ENCODE measurements at places on chromosomes 3 and 15.

DNA sequence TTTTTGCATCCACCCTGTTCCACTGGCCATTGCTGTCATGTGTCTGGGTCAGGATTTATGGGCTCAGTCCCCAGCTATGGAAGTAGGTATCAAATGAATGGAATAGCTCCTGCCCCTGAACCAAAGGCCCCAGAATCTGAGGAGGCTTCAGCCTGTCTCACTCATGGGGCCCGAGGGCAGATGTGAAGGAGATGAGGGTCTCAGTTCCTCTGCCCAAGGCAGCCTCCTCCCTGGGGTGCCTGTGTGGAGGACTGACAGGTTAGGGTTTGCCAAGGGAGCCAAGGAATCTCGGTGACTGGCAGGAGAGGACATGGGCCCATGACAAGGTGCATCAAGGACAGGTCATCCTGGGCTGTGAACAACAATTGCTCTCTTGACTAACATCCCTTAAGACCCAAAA lies 70.4 kb downstream of the CPN2 start:
- peak; percentile 53 for DNase-seq

DNA sequence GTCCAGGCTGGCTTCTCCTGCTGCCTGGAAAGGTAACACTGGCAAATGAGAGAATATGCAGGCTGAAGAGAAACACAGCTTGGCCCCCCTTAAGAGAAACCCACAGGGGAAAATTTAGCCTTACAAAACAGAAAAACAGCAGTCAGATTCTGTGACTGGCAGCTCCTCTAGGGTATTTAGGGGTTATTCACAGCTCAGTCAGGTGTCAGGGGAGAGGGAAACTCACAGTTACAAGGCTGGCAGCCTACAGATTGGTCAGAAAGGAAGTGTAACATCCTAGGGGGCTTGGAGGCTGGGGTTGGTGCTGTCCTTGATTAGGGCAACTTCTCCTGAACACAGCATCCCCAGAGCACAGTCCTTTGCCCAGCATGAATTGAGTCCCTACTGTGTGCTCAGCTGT lies 81.4 kb downstream of the SEMA5B start:
- DNase-seq = no peak

GRCh38 chr15:43270676-43271306 lies 4.1 kb upstream of the TGM5 start:
- no peak for DNase-seq

DNA sequence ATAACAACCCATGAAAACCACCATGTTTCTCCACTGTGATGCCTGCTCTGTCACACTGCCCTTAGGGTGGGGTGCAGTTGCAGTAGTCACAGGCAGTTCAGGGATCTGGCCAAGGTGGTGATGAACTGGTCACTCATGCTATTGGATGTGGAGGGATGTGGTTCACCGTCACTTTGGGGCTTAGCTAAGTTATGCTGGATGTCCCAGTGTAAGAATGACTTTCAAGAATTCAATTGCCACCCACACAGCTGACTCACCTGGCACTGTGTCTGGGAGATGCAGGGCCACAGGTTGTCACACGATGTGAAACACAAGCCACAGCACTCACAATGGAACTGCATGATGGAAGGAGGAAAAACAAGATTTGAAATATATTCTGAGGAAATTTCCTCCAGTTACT lies 146.1 kb upstream of the CTNNB1 start:
- no peak for DNase-seq

DNA sequence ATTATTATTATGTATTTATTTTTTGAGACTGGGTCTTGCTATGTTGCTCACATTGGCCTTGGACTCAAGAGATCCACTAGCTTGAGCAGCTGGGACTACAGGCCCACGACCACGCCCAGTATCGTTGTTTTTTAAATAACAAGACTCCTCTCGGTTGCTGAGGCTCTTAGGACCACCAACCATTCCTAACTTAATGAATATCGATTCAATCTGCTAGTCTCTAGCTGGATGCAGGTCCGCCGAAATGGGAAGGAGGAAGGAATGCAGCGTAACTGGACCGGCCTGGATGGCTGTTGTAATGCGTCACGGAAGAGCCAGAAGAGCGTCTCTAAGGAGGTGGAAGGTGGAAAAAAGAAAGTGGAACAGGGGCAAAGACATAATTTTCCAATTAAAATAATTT lies 1.7 kb downstream of the ANXA2 start:
- no peak for DNase-seq

GRCh38 chr15:35130245-35130644 lies 45.1 kb upstream of the NANOGP8 start:
- no peak for DNase-seq

DNA sequence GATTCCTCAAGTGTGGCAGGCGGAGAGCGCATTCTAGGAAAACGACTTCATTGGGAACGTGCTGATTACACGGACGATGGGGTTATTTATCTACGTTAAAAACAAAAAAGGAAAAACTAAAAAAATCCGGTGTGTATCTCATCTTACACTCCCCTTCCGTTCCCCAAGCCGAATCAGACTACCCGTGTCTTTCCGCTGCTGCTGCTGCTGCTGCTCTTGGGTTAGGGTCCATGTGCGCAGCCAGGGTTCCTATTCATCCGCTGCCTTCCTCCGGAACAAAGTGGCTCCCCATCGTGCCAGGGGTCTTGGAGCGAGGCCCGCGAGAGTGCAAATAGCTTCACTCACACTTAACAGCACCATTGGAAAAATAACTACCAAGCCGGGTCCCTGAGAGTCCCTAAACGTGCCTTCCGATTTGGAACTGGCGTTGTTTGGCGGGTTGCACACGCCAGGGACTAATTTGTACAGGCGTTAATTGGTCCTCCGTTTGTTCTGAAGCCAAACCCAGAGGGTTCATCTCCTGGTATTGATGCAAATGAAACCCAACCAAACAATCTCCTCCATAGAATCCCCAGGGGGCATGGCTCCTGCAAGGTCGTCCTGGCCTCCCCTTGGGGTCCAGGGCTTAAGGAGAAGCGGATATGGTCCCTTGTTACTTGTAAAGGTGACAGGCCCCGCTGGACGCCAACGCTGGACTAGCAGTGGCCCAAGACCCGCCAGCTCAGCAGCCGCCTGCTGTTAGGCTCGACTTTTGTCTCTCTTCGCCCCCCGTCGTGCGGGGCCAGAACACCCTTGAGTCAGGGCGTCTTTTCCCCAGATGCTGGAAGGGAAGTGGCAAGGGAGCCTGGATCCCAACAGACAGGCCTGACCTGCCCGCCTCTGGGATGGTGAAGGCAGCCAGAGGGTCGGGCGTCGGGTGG lies 11.0 kb upstream of the ONECUT1 start:
- no peak for DNase-seq

- DNase-seq = no peak
Observed at GRCh38 chr3:65607101-65607500, 431.6 kb downstream of the MAGI1 start.

- DNase-seq = no peak
Observed at GRCh38 chr15:88586401-88587162, 34.6 kb upstream of the AEN start.

DNA sequence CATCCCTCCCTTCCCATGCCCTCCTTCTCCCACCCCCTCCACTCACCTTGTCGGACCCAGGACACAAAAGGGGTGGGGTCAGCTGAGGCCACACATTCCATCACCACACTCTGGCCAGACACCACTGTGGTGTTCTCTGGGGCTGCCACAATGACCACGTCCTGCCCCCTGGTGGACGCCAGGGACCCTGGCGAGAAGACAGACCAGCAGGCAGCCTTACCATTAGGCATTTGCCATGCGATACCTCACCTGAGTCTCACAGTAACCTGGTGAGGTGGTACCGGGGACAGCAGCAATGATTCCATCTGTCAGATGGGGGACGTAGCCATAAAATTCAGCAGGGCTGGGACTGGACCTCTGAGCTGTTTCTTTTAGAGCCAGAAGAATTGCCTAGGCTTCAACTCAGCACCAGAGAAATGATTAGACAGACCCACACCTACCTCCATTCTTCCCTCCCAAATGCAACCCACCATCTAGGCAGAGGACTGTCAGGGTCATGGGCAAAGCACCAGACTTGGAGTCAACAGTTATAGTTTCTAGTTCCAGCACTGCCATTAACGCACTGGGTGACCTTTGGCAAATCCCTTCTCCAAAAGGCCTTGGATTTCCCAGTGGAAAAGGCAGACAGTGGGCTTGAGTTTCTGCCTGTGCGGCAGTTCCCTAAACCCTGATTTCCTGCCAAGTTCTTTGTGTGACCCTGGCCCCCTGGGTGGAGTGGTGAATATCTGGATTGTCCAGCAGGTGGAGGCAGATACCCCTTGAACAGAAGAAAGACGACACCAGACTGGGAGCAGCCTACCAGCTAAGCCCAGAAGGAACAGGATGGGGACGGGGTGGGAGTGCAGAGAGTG lies 21.8 kb downstream of the IGDCC4 start:
- no peak for DNase-seq

GRCh38 chr3:2978977-2979732 lies 131.0 kb downstream of the IL5RA start:
- DNase-seq = no peak

DNA sequence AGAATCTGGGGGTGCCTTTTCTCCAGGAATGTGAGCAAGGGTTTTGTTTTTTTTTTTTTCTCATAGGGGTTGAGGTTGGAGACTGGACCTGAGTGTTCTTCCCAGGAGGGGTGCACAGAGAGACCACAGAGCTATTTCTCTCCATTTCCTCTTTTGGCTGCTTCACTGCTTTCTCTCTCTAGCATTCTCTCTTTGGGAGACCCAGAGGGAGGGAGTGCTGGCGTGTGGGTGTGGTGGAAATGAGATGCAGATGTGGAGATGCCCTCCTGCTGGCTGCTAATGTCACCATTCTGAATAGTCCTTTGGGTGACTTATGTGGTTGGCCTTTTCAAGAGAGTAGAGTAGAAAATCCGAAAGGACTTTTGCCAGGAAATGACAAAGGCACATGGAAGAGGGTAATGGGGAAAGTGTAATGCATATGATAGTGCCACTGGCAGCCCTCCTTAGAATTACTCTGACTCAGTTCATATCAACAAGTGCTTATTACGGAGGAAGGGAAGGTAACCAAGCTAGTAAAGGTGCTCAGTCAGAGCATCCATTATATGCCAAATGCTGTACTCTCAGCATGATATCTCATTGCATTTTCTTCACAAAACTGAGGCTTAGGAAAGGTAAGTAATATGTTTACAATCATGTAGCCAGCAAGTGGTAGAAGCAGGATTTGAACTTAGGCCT lies 1.9 kb downstream of the SYN2 start:
- no peak for DNase-seq

DNA sequence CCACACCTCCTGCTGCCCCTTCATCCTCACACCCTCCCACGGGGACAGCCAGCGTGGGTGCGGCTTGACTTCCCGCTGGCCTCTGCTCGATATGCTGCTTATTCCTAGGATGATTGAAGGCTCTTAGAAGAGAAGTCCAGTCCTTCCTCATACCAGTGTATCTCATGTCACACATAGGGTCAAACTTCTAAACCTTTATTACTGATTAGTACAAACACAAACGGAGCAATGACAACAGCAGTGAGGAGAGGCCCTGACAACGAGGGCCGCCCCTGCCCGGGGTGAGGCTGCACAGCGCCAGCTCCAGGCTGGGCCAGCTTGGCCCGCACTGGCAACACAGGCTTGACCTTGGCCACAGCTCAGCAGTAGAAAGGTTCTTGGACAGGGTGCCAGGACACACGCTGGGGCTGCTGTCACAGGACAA lies 3.7 kb downstream of the CIB1 start:
- no peak for DNase-seq

- DNase-seq = no peak
Observed at GRCh38 chr15:39381517-39381916, 199.4 kb upstream of the THBS1 start.

- DNase-seq = no peak
Observed at GRCh38 chr3:31105438-31106077, 211.1 kb upstream of the GADL1 start.

GRCh38 chr15:64459066-64459781 lies 1.2 kb upstream of the ZNF609 start:
- no peak for DNase-seq

GRCh38 chr15:32675466-32675865 lies 34.0 kb downstream of the SCG5 start:
- no peak for DNase-seq

GRCh38 chr3:98027085-98027446 lies 8.0 kb downstream of the GABRR3 start:
- DNase-seq = no peak

- DNase-seq = no peak
Observed at GRCh38 chr15:35693886-35694285, 147.9 kb upstream of the DPH6 start.

DNA sequence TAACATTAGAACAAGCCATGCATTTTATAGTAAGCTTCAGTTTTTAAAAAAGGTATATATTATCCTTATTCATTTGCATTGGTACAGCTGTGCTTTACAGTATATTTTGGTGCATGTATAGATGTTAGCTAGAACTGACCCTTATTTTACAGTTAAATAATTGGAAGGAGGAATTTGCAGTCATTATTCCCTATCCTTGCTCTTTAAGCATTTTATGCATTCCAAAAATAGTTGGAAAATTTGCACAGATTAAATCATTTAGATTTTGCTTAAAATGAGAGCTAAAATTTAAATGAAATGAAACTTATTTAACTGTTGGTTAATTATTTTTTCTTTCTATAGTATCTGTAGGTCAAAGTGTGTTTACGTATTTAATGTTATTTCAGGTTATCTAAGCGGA lies 667.1 kb downstream of the NAALADL2 start:
- DNase-seq = no peak

GRCh38 chr3:82048711-82049110 lies 287.3 kb upstream of the GBE1 start:
- DNase-seq = no peak

DNA sequence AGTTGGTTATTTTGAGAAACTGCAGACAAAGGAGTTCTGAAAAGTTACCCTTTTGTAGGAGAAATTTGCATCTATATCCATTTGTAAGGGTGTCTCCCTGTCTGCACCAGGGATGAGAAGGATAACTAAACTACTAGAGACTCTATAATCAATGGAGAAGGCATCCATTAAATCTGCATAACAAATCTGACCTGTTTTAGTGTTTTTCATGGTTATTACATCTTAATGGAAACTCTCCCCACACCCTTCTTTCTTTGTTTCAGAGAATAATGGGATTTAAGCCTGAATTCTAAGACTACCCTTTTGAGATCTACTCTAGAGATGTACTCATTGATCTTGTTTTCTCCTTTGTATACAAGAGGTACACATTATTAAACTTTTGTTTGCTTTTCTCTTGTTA lies 82.0 kb upstream of the DAZL start:
- DNase-seq = no peak

DNA sequence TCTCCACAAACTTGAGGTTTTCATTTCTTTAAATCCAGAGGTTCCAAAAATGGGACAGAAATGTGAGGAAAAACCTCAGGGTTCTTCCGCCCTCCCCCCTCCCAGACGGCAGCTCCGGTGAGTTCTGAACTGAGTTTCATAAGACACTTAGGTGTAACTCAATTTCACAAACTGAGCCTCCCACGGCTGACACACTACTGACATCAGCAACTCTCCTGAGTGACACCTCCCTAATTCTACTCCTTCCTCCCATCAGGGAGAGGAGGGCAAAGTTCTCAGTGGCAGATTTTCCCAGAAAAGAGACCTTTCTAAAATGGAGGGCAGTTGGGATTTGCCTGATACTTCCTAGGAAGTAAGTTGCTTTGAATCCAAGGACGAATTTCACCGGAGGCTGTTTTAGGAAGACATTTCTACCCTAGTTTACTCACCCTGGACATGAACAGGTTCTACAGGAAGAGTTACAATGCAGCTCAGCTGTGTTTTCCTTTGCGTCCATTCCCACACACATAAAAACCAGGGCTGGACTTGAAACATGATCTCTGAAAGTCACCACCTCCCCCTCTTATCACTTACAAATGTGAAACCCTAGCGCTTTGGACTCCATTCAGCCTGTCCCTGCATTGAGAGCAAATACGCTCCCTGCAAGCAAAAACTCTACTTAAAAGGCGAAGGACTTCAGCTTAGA lies 78.1 kb upstream of the LMOD3 start:
- no peak for DNase-seq

GRCh38 chr3:124653797-124654469 lies 76.3 kb upstream of the UMPS start:
- no peak for DNase-seq

Data from sigmoid colon (tissue), 7 donors.